MM.1S (cell line): ENCODE measurements at places on chromosomes 4 and X.

DNA sequence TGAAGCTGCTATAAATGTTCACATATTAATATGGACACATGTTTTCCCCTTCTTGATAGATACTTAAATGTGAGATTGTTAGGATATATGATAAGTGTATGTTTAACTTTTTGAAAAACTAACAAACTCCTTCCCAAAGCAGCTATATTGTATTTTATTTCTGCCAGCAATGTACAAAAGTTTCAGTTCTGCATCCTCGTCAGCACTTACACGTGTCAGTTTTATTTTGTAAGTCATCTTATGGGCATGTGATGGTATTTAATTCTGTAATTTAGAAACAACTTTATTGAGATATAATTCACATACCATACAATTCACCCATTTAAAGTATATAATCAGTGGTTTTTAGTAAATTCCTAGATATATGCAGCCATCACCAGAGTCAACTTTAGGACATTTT, 31.6 kb downstream of the RAPGEF2 start:
- no peaks in the 10 kb centered on the region for H3K36me3 ChIP-seq
- H3K4me1 ChIP-seq: peaks cover 11% of the 10 kb centered on the region
- H3K27ac ChIP-seq: no peak overlapping the region
- no peak overlapping the region for H3K4me3 ChIP-seq
- peak; percentile 22 for DNase-seq

DNA sequence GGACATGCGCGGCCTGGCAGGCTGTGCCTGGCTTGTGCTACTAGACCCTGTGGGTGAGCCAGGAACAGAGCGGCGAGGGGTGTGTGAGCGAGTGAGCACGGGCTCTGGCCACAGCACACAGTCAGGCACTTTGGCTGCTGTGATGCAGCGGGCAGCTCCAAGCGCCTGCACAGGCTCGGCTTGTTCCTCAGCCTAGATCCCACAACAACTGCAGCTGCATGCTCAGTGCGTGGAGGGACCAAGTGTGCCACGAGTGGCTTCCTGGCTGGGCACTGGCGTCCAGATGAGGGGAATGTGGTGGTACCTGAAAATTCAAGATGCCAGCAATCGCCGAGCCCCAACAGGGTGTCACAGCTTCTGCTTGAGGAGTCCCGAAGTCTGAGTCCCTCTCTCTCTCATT, 1056.6 kb downstream of the RAPGEF2 start:
- no peak for DNase-seq
- no peaks in the 10 kb centered on the region for H3K36me3 ChIP-seq
- H3K27me3 ChIP-seq: no peaks in the 10 kb centered on the region
- H3K4me1 ChIP-seq: no peaks in the 10 kb centered on the region
- no peak overlapping the region for H3K27ac ChIP-seq

GRCh38 chr4:112060212-112060611, 85.0 kb upstream of the FAM241A start:
- H3K36me3 ChIP-seq: no peaks in the 10 kb centered on the region
- H3K27ac ChIP-seq: no peak overlapping the region
- H3K4me3 ChIP-seq: no peak overlapping the region
- H3K27me3 ChIP-seq: no peaks in the 10 kb centered on the region
- DNase-seq: peak; percentile 30
- no peaks in the 10 kb centered on the region for H3K4me1 ChIP-seq

DNA sequence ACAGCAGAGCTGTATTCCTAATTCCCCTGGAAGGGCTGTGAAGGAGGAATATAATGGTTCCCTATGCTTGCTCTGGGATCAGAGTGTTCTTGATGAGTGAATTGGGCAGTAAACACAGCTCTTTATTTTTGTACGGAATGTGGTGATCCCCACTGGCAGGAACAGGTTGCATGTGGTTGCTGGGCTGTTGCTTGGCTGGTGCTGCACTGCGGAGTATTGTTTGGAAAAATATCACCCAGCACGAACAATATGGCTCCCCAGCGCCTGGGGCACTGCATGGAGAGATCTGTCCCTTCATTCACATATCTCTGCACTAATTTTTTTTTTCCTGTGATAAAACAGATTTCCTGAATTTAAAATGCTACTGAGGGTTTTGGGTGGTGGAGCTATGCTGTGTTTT, 119.7 kb downstream of the MGST2 start:
- no peak for DNase-seq
- H3K36me3 ChIP-seq: no peaks in the 10 kb centered on the region
- no peak overlapping the region for H3K27ac ChIP-seq

DNA sequence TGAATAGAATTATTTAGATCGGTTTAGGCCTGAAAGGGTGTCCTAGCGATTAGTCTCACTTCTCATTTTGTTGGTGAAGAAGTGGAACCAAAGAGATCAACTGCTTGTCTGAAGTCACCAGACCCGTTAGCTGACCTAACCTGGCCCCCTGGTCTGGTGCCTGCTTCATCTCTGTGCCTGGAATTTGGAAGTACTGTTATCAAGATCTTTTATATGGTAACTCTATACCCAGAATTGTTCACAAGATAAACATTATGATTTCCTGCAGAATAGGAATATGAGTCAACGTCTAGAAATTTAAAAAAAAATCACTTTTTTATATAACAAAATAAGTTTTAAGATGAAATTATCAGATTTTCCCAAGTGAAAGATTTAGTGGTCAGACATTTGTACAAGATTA, 37.2 kb downstream of the LRP2BP start:
- no peak for DNase-seq
- H3K36me3 ChIP-seq: peaks cover 10% of the 10 kb centered on the region; the same call in 1 of the 2 replicates
- H3K4me1 ChIP-seq: peaks cover 30% of the 10 kb centered on the region
- H3K27ac ChIP-seq: no peak overlapping the region
- H3K27me3 ChIP-seq: no peaks in the 10 kb centered on the region
- no peak overlapping the region for H3K4me3 ChIP-seq

- H3K27ac ChIP-seq: no peak overlapping the region
- H3K4me1 ChIP-seq: 0 out of 2 replicates have a peak, but pooled peaks cover 5% of the 10 kb centered on the region
- no peak for DNase-seq
- H3K27me3 ChIP-seq: no peaks in the 10 kb centered on the region
Measured at GRCh38 chr4:87499403-87500091, 29.6 kb downstream of the SPARCL1 start.

DNA sequence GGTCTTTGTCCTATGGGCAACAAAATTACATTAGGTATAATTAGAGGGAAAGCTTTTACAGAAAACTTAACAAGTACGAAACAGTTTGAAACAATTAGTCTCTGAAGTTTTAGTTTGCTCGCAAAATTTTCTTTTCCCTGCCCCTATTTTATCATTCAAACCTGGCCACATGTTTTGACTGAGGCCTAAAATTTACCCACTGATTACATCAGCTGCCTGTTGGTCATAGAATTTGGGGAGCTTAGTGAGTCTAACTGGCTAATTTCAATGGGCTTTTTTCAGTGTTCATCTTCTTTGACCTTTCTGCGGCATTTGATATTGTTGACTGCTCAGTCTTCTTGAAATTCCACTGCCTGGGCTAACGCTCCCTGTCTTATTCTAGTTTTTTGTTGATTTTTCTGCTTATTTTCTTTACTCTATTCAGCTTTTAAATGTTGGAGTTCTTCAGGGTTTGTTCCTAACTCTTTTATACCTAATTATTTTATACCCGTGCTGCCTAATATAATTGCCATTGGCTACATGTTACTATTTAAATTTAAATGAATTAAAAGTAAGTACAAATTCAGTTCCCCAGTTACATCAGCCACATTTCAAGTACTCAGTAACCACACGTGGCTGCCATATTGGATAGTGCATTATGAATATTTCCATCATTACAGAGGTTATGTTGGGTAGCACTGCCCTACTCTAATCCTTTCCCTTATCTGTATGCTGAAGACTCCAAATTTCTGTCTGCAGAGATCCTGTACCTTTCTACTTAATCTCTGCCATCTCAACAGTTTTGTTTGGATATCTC, 87.5 kb downstream of the SNX25 start:
- H3K36me3 ChIP-seq: no peaks in the 10 kb centered on the region; the same call in 1 of the 2 replicates
- DNase-seq: no peak
- H3K27ac ChIP-seq: no peak overlapping the region
- H3K4me3 ChIP-seq: no peak overlapping the region

GRCh38 chr4:184934184-184934583, 84.1 kb upstream of the HELT start:
- DNase-seq: no peak
- no peak overlapping the region for H3K4me3 ChIP-seq
- H3K27me3 ChIP-seq: no peaks in the 10 kb centered on the region
- H3K4me1 ChIP-seq: no peaks in the 10 kb centered on the region

- DNase-seq: no peak
- H3K36me3 ChIP-seq: no peaks in the 10 kb centered on the region
- no peak overlapping the region for H3K4me3 ChIP-seq
- no peak overlapping the region for H3K27ac ChIP-seq
- H3K27me3 ChIP-seq: no peaks in the 10 kb centered on the region
Measured at GRCh38 chr4:128711361-128711760, 98.1 kb upstream of the JADE1 start.

GRCh38 chrX:20394451-20394850, 127.7 kb upstream of the RPS6KA3 start:
- H3K27ac ChIP-seq: no peak overlapping the region
- no peak for DNase-seq
- H3K4me1 ChIP-seq: no peaks in the 10 kb centered on the region
- H3K36me3 ChIP-seq: no peaks in the 10 kb centered on the region
- H3K27me3 ChIP-seq: no peaks in the 10 kb centered on the region

DNA sequence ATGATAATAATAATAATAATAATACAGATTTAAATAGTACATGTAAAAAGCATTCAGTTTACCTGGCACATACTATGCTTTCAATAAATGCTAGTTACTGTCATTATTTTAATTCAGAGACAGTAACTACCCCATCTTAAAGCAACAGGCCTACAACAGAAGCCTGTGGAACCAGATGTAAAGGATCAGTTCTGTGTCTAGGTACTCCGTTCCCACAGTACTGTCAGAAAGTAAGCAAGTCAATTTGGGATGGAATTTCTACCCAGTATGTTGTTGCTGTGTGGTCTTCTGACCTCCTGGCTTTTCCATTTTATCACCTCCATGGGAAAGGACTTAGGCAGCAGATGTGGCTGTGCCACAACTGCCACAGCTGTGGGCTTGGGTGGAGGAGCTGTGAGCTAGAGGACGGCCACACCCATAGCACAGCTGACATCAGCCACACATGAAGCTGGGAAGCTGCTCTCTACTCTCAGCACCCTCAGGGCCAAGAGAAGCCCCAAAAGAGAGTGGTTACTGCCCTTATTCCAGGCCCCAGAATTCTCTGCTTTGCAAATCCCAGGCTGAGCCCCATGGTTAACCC, 102.8 kb downstream of the CBR4 start:
- H3K4me3 ChIP-seq: no peak overlapping the region
- no peak overlapping the region for H3K27ac ChIP-seq
- no peak for DNase-seq
- H3K36me3 ChIP-seq: no peaks in the 10 kb centered on the region

DNA sequence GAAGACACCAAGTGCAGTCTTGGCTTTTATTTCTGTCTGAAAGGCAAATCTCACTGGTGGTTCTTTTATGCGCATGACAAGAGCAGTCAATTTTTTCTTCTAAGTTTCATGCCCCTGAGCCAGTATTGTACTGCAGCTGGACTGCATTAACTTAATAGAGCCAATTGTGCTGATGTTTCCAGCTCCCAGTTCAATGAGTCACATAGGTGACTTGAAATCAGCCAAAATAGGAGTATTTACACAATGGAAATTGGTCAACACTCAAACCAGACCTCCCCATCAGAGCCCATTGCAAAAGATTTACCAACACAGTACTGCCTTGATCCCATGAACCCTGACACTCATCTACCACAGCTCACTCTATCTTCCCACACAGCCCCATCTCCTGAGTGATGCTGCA, 100.3 kb upstream of the GUCY1A1 start:
- no peak for DNase-seq
- no peaks in the 10 kb centered on the region for H3K27me3 ChIP-seq
- no peaks in the 10 kb centered on the region for H3K4me1 ChIP-seq
- no peaks in the 10 kb centered on the region for H3K36me3 ChIP-seq

- no peaks in the 10 kb centered on the region for H3K27me3 ChIP-seq
- DNase-seq: no peak
- H3K36me3 ChIP-seq: no peaks in the 10 kb centered on the region
- no peak overlapping the region for H3K27ac ChIP-seq
Measured at GRCh38 chr4:145907812-145908211, 30.8 kb downstream of the ZNF827 start.

GRCh38 chr4:71992571-71993312, 39.1 kb upstream of the NPFFR2 start:
- no peak overlapping the region for H3K4me3 ChIP-seq
- H3K27me3 ChIP-seq: no peaks in the 10 kb centered on the region
- H3K36me3 ChIP-seq: no peaks in the 10 kb centered on the region
- peak; percentile 14 for DNase-seq
- H3K27ac ChIP-seq: no peak overlapping the region
- no peaks in the 10 kb centered on the region for H3K4me1 ChIP-seq

- no peak overlapping the region for H3K27ac ChIP-seq
- no peak for DNase-seq
- H3K4me3 ChIP-seq: no peak overlapping the region
- H3K36me3 ChIP-seq: no peaks in the 10 kb centered on the region
- H3K27me3 ChIP-seq: no peaks in the 10 kb centered on the region
- no peaks in the 10 kb centered on the region for H3K4me1 ChIP-seq
Measured at GRCh38 chr4:183242291-183242690, 77.8 kb downstream of the CLDN22 start.

GRCh38 chrX:75963774-75964173, 178.7 kb upstream of the MAGEE2 start:
- H3K4me3 ChIP-seq: no peak overlapping the region
- H3K27me3 ChIP-seq: no peaks in the 10 kb centered on the region
- H3K36me3 ChIP-seq: no peaks in the 10 kb centered on the region
- H3K4me1 ChIP-seq: no peaks in the 10 kb centered on the region
- no peak for DNase-seq

- H3K27me3 ChIP-seq: no peaks in the 10 kb centered on the region
- H3K27ac ChIP-seq: no peak overlapping the region
- no peaks in the 10 kb centered on the region for H3K4me1 ChIP-seq
- H3K4me3 ChIP-seq: no peak overlapping the region
Measured at GRCh38 chr4:92231511-92231910, 72.3 kb upstream of the GRID2 start.
